ENCODE measurements at places on chromosomes 12 and 14.

DNA sequence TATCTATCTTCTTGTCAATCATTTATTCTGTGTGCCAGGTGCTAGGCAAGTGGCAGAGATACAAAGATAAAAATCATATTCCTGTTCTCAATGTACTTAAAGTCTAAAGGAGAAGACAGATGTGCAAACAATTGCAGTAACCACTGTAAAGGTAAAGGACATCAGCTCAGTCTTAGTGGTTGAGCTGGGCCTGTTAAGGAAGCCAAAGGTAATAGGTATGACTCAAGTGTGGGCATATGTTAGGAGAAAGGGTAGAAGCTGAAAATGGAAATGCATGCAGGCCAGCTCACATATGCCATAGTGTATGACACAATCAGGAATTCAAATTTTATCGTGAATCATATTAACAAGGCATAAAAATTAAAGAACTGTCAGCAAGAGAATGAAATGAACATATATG lies 49.8 kb downstream of the FAR2 start:
- DNase-seq: no peak

- DNase-seq: no peak
Measured at GRCh38 chr14:81031488-81031887, 76.1 kb downstream of the TSHR start.

GRCh38 chr14:56112781-56113180 lies 5.4 kb upstream of the PELI2 start:
- peak; percentile 48 for DNase-seq

- DNase-seq: peak; percentile 88
Measured at GRCh38 chr12:124884587-124885438, 21.1 kb upstream of the SCARB1 start.

GRCh38 chr12:70590051-70590450 lies 47.2 kb downstream of the PTPRB start:
- DNase-seq: peak; percentile 75

GRCh38 chr12:32860192-32860591 lies 36.4 kb downstream of the PKP2 start:
- DNase-seq: no peak

DNA sequence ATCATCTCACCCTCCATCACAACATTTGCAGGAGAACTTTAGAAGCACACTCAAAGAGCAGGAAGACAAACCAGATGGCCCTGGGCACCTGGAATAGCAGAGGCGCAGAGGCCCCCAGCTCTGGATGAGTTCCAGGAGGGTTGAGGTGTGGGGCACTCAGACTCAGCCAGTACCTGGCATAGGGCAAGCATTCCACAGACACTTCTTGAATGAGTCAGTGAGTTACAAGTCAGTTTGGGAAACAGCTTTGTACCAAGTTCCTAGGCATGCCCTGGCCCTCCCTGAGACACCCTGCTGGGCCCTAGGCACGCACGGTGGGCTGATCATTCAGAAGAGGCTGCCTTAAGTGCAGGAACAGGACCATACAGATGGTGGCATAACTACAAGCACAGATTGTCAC lies 54.3 kb downstream of the MAP3K9 start:
- DNase-seq: no peak

DNA sequence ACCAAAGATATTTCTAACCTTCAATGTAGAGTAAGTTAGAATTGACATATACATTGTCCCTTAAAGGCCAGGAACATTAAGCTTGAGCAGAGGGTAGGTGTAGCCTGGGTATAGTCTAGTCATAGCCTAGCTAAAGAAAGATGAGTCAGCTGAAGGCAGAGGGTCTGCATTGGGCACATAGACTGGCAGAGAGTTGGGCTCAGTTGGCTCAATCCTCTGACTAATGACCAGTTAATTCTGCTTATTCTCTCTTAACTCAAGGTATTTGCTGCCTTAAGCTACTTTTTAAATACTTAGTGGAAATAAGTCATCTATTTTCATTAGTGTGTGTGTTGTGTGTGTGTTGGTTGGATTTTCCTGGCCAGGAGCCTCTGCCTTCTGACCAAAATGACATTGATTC lies 467.1 kb downstream of the RAD51B start:
- no peak for DNase-seq

DNA sequence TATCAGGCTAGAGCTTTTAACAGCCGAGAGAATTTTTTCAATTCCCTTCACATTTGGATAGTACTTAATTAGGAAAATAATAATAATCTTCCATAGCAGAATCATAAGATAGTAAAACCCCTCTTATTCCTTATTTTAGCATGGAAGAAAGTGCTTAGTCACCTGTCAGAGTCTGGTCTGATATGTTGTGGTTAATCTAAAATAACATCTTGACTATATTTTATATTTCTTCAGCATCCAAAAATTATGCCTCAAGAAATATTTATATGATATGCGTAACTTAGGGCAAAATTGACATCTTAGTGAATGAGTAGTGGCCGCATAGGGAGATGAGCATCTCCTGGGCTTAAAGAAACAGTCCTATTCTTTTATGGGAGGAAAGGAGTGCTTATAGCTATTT lies 12.8 kb downstream of the CHURC1 start:
- peak; percentile 68 for DNase-seq

GRCh38 chr12:77382096-77382742 lies 316.9 kb upstream of the E2F7 start:
- no peak for DNase-seq

DNA sequence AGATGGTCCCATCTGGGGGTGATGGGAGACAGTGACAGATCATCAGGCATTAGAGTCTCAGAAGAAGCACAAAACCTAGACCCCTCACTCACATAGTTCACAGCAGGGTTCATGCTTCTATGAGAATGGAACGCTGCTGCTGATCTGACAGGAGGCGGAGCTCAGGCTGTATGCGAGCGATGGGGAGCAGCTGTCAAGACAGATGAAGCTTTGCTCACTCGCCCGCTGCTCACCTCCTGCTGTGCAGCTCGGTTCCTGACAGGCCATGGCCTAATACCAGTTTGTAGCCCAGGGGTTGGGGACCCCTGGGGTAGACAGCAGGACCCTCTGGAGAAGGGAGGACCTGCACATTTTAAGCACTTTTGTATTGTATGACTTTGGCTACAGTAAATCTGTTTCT lies 111.2 kb downstream of the LGMN start:
- DNase-seq: no peak

GRCh38 chr14:56092763-56093162 lies 25.4 kb upstream of the PELI2 start:
- DNase-seq: no peak

DNA sequence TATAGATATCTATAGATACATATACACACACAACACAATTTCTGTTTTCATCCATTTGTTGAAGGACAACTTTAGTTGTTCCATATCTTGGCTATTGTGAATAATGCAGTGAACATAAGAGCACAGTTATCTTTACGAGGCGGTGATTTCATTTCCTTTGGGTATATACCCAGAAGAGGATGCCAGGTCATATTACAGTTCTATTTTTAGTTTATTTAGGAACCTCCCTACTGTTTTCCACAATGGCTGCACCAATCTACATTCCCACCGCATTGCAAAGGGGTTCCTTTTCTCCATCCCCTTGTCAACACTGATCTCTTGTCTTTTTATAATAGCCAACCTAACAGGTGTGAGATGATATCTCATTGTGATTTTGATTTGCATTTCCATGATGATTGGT lies 143.4 kb upstream of the ARHGAP5 start:
- DNase-seq: no peak

DNA sequence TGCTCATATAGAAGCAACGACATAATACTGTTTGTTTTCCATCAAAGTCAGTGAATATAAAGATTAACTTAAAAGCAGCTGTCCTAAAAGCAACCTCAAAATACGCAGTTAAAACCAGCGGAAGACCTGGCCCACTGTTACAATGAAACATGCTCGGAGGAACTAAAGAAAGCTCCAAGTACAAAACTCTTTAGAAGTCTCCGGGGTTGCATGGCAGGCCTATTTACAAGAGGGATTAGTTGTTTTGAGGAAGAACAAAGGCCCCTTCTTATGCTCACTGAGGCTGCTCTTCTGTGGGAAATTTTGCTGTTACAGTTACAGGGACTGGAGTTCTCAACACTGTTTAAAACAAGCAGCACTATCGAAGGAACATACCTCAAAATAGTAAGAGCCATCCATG lies 75.9 kb upstream of the C12orf71 start:
- DNase-seq: no peak

GRCh38 chr14:21048638-21049037 lies 6.5 kb downstream of the RNASE7 start:
- no peak for DNase-seq

GRCh38 chr12:27179400-27180214 lies 64.5 kb upstream of the STK38L start:
- DNase-seq: peak; percentile 67

GRCh38 chr14:36844443-36845195 lies 183.0 kb downstream of the PAX9 start:
- no peak for DNase-seq
